Upper lobe of left lung (tissue), 6 donors: ENCODE measurements at places on chromosomes 4 and X.

DNA sequence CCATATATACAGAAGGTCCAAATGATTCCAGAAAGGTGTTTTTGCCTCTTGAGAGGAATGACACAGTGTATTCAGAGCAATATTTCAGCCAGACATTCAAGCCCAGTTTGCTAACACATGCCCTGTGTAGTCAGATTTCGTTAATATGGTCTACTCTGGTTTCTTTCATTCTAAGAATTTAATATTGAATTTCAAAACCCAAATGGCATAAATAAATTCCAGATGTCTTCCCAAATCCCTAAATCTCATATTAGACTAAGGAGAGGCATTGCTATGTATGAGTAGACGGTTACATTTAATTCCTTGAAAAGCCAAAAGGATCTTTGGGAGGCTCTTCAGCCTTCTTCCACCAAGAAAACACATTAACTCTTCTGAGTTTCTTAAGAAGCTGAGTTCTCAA, 66.3 kb upstream of the C1QTNF7 start:
- DNase-seq: no peak

- DNase-seq: no peak
Measured at GRCh38 chr4:37928426-37929416, 31.5 kb upstream of the PTTG2 start.

GRCh38 chr4:16764622-16765021, 133.8 kb downstream of the LDB2 start:
- no peak for DNase-seq

DNA sequence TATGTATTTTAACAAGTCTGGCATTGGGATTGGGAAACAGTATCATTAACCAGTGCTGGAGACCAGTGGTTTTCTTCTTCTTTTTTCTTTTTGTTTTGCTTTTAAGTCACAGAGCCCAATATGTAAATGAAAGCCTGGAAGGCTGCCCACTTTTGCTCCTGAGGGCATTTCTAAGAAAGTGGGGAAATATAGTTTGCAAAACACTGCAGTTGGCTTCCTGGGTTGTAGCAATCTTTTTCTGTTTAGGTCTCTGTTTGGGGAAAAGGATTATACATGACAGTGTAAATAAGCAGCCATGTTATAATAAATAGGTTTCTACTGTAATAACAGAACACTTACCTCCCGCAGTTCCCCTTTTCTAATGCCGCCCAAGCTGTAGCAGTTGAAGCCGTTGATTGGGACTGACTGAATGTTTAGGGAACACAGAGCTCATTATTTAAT, 105.5 kb downstream of the TMEM164 start:
- DNase-seq: peak; percentile 33

DNA sequence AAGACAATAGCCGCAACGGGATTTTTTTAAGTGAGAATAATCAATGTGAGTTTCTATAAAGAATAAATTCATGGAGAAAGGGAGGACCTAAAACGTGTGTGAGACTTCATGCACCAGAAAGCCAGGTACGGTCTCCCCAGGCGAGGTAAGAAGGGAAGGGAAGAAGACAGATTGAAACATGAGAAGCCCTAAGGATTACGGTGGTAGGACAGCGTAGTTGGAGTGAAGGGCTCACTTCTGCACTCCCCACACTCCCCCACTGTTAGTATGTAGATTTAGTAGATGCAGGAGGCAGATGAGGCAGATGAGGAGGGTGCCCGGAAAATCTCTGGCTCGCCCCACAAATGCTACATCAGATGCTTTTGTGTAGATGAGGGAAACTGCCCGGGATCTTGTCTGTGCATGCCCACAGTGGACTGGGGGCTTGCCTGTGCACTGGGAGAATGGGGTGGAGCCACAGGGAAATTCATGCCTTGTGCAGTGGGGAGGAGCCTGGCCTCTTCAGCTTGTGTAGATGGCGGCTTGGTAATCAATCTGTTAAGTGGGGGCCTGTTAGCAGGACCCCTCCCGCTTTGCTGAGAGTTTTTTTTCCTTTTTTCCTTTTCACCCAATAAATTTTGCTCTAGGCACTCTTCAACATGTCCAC, 1544.5 kb upstream of the TENM3 start:
- DNase-seq: no peak

DNA sequence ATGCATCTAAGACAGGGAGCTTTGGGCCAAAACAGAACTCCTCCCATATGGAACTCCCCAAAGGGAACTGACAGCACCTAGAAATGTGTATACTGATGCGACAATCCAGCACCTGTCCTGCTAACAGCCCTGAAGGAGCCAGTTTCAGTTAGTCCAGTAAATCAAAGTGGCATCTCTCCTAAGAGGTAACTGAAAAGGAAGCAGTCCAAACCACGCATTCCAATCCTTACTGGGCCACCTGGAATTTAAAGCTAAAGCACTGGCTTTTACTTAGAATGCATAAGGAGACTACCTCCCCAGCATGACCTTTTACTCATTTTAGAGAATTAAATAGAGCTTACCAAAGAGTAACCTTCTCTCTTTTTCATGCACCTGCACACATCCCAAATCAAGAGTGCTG, 586.8 kb upstream of the PITX2 start:
- no peak for DNase-seq
